CD4-positive, alpha-beta T cell treated with Interleukin-10 for 1 hour (primary cell): ENCODE measurements at places on chromosomes 6 and 20.

- DNase-seq, result no peak
These were observed 44.9 kb upstream of the JAG1 start for GRCh38 chr20:10718661-10719060.

DNA sequence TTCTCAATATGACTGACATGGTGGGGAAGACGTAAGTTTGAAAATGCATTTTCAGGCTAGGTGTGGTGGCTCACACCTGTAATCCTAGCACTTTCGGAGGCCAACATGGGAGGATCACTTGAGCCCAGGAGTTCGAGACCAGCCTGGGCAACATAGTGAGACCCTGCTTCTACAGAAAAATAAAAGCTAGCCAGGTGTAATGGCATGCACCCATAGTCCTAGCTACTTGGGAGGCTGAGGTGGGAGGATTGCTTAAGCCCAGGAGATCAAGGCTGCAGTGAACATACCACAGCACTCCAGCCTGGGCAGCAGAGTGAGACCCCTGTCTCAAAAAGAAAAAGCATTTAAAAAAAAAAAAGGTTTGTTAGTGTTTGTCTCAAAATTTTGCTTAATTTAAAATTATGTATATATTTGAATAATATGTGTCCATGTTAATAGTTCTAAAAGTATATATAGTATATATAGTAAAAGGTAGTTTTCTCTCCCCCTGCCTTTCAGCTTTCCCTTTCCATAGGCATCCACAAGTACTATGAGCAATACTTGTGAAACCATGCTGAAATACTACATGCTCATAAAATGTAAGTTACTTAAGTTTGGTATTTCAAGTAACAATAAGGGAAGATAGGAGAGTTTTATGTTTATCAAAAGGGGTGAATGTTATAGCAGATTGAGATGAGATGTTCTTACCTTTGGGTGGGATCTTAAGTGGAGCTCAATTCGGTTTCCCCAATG lies 15.1 kb downstream of the PTPRA start:
- no peak for DNase-seq

GRCh38 chr6:150967910-150968309 lies 102.4 kb downstream of the MTHFD1L start:
- DNase-seq, result no peak

DNA sequence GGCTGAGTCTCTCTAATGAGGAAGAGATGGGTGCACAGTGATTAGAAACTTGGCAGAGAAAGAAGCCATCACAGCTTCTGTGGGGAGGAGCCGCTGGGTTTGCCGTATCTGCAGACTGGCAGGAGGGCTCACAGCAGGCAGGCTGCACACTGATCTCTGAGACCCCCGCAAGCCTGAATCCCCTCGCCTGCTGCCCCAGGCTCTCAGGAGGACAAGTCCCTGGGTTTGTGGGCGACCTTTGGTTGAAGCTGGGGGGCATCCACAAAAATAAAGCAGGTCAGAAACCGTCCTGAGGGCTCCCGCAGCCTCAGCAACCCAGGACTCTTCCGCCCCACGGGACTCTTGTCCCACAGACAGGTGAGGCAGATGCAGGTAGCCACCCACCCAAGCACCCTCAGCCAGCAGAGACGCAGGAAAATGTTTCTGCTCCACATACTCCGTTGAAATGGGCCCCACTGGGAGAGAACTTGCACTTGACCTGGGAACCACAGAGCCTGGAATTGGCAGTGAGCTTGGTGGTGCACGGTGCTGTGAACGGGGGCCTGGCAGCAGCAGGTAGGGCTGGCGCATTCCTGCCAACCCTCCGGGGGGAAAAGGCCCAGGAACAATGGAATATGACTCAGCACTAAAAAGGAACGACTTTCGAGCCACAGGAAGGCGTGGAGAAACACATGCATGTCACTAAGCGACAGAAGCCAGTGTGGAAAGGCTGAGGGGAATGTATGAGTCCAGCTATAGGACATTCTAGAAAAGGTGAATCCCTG lies 89.9 kb downstream of the YTHDF1 start:
- no peak for DNase-seq

GRCh38 chr6:46972531-46972930 lies 50.8 kb upstream of the ADGRF5 start:
- no peak for DNase-seq
